ENCODE measurements at places on chromosomes 1 and 21.

- DNase-seq: peak; percentile 25
These were observed 862 bp upstream of the SGIP1 start for GRCh38 chr1:66532798-66533783.

- DNase-seq: no peak
These were observed 41.7 kb downstream of the EIF2D start for GRCh38 chr1:206570529-206570928.

- no peak for DNase-seq
These were observed 60.0 kb downstream of the APCS start for GRCh38 chr1:159647616-159648015.

GRCh38 chr1:14922942-14923726, 230.4 kb upstream of the TMEM51 start:
- no peak for DNase-seq

GRCh38 chr1:205232127-205232820, 4.5 kb downstream of the TMCC2 start:
- DNase-seq: no peak

DNA sequence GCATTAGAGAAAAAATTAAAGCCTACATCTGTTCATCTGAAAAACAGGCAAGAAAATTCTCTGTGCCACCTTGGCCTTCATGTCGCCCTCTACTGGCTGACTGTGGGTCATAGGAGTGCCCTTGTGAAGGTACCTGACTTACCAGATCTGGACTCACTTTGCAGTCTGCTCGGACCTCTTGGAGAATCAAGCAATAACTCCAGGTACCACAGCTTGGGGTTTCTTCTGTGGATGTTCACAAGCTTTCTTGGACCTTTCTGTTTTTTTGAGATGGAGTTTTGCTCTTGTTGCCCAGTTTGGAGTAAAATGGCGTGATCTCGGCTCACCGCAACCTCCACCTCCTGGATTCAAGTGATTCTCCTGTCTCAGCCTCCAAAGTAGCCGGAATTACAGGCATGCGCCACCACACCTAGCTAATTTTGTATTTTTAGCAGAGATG, 2.4 kb upstream of the PRAMEF18 start:
- peak; percentile 21 for DNase-seq

GRCh38 chr1:185314411-185314810, 2.6 kb downstream of the IVNS1ABP start:
- no peak for DNase-seq

DNA sequence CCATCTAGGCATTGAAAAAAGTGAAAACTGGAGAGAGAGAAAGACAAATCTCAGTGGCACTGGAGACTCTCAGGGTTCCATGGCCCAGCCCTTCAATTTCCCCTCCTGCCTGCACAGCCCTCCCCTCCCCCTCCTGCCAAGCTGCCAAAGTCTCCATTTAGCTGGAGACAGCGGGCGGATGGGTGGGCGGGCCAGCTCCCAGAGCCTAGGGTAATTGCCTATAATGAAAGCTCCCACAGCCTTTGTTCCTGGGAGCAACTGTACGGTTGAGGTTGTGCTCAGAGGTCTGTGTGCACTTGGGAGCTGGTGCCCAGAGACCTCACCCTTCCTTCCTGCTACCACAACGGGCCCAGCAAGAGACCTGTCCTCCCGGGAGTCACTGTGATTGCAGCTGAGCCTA, 89.6 kb downstream of the NAV1 start:
- no peak for DNase-seq

- DNase-seq: peak; percentile 38
These were observed 546 bp downstream of the POU2F1 start for GRCh38 chr1:167221126-167221737.

- DNase-seq: no peak
These were observed 123.9 kb upstream of the KRTAP19-8 start for GRCh38 chr21:31162079-31162699.

GRCh38 chr1:9654834-9655723, 3.5 kb downstream of the PIK3CD start:
- DNase-seq: peak; percentile 65
